ENCODE measurements at places on chromosomes 4 and X. TPM values are rescaled to one million over a fixed set of nuclear protein-coding genes. Genes with fewer than 3 reads are reported as not detected.

DNA sequence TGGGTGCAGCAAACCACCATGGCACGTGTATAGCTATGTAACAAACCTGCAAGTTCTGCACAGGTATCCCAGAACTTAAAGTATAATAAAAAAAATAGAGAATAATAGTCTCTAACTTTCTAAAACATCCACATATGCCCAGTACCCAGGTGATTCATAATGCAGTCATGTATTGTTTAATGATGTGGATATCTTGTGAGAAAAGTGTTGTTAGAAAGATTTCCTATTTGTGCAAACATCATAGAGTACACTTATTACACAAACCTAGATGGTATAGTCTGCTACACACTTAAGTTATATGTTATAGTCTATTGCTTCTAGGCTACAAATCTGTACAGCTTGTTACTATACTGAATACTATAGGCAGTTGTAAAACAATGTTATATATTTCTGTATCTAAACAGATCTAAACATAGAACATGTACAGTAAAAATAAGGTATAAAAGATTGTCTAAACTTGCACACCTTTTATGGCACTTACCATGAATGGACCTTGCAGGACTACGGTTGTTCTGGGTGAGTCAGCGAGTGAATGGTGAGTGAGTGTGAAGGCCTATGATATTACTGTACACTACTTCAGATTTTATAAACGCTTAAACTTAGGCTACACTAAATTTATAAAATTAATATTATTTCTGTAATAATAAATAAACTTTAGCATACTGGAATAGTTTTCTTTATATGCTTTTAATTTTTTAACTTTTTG lies 232.2 kb upstream of the SLIT2 start:
- no peaks in the 10 kb centered on the region for H3K36me3 ChIP-seq
- no peaks in the 10 kb centered on the region for H3K4me1 ChIP-seq
- H3K4me3 ChIP-seq, result no peak overlapping the region

DNA sequence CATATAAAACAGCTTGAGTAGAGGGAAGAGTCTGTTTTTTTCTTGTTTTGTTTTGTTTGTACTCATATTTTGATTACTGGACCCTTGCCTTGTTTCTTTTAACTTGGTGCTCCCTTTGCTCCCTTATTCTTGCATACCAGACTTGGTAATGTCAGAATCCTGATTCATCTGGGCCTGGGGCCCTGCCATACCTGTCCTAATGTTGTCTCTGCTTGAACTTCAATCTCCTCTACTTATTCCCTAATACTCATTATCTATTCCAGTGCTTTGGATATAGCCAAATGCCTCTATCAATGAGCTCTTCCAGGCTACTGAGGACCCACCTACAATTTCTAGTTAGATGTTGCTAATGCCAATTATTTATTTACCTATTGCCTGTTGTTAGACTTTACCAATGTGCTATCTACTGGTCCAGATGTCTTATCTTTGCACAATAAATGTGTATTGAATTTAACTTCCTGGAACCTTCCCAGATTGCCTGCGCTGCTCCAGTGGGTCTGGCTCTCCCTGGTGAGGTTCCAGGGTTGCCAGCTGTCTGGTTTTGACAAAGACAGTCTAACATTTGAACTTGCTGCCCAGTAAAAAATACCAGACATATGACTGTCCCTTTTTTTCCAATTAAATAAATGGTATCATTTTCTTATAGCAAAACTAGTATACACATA lies 64.4 kb upstream of the ACSL4 start:
- peaks cover 2% of the 10 kb centered on the region for H3K36me3 ChIP-seq
- no peak overlapping the region for H3K27ac ChIP-seq
- peaks cover 2% of the 10 kb centered on the region for H3K4me1 ChIP-seq
- no peak overlapping the region for H3K4me3 ChIP-seq
- no peak for DNase-seq

The SPACA5 gene
- total RNA-seq, result not detected

GRCh38 chrX:140764401-140764919 lies 54.9 kb downstream of the LINC00632 start:
- H3K36me3 ChIP-seq, result no peaks in the 10 kb centered on the region
- no peak overlapping the region for H3K4me3 ChIP-seq
- no peak for DNase-seq
- no peaks in the 10 kb centered on the region for H3K4me1 ChIP-seq
- peaks cover 16% of the 10 kb centered on the region for H3K27me3 ChIP-seq

The FHDC1 gene
- total RNA-seq, result 0.12 TPM

- H3K4me3 ChIP-seq, result no peak overlapping the region
- H3K36me3 ChIP-seq, result no peaks in the 10 kb centered on the region
- H3K27ac ChIP-seq, result no peak overlapping the region
- no peaks in the 10 kb centered on the region for H3K27me3 ChIP-seq
These were observed 1180.8 kb upstream of the PABPC4L start for GRCh38 chr4:135382280-135382959.

DNA sequence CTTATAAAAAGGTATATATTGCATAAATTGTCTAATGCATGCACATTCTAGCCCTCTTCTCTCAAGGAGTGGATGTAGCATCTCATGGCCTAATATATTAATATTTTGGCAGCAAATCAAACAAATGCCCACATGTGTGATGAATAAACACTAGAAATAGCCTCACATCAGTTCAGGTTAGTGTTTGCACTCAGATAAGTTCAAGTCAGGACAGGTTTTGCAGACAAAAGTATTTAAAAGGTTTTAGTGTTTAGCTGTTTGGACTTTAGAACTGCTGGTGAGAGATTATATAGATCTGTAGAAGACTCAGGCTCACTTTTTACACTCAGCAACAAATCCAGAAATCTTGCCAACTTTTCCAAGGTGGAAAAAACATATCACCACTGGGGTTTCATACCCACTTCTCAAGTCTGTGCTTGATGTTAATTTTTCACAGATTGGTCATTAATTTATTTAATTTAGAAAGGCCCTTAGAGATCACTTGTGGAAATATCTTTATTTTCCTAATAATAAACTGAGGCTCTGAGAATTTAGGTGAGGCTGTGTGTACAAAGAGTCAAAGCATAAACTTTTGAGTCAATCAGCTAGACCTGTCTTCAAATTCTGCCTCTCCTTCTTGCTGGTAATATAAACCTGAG lies 362.6 kb downstream of the GASK1B start:
- DNase-seq, result no peak
- no peak overlapping the region for H3K27ac ChIP-seq
- H3K4me1 ChIP-seq, result no peaks in the 10 kb centered on the region
- H3K36me3 ChIP-seq, result no peaks in the 10 kb centered on the region

The SPATA18 gene
- total RNA-seq, result 0.35 TPM

The USP17L29 gene
- total RNA-seq, result not detected

DNA sequence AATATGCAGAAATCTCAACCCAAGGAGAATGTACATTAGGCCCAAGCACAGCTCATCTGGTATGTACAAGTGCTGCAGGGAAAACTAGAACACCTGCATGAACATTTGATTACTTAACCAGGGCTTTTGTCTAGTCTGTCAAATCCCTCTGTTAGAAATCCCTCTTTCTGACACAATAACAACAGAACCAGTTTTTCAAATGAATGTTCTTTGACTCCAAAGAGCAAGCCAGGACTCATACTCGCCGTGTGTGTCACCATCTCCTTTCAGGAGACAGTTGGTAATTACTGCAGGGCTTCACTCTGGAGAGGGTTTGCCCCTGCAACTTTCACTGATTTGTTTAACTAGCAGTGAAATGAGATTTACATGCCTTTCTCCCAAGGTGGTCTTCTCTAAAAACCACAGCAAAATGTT lies 143.0 kb upstream of the FAM241A start:
- no peaks in the 10 kb centered on the region for H3K4me1 ChIP-seq
- H3K27me3 ChIP-seq, result no peaks in the 10 kb centered on the region
- H3K36me3 ChIP-seq, result no peaks in the 10 kb centered on the region
- no peak overlapping the region for H3K4me3 ChIP-seq
- no peak for DNase-seq
- H3K27ac ChIP-seq, result no peak overlapping the region

The GPR50 gene
- total RNA-seq, result not detected

DNA sequence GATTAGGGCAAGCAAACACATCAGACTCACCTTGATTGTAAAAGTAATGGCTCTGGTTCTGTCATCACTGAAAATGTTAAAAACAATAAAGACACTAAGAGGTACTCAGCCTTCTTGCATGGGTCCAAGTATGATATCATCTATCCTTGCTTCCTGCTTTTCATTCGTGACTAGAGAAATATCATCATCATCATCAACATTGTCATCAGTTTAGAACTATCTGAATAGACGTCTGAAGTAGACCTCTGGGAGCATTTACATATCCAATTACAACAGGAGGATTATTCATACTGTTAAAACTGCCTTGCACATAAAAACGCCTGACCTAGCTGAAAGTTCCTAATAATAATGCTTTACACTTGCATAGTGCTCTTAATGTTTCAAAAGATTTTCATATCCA lies 9.8 kb upstream of the FRAS1 start:
- H3K27ac ChIP-seq, result no peak overlapping the region
- H3K4me1 ChIP-seq, result no peaks in the 10 kb centered on the region
- no peak for DNase-seq
- H3K4me3 ChIP-seq, result no peak overlapping the region
- peaks cover 26% of the 10 kb centered on the region for H3K27me3 ChIP-seq
- no peaks in the 10 kb centered on the region for H3K36me3 ChIP-seq

The HPGDS gene
- 0.66 TPM for total RNA-seq

DNA sequence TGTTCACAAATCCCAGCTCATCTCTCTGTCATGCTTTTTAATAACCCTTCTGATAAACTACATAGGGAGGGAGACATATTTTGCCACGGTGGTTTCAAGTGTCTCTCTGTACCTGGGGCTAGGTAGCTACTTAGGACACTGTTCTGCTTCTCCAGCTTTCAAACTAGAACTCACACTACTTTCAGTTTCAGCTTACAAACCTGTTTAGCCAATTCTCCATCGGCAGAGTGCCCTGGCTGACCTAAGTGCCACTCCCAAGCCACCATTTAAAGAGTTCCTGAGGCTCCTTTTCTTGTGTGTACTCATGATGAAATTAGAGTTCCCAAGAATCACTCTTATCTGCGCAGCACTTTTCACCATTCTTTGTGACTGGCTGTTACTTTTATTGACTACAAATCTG lies 899.2 kb downstream of the FAT4 start:
- no peak overlapping the region for H3K4me3 ChIP-seq
- H3K36me3 ChIP-seq, result no peaks in the 10 kb centered on the region
- H3K27me3 ChIP-seq, result no peaks in the 10 kb centered on the region
- DNase-seq, result no peak

Measured in activated CD8-positive, alpha-beta memory T cell treated with anti-CD3 and anti-CD28 coated beads, Interleukin-2, amount 10 ng/mL, durations not matched to agents 7 days and 5 days (primary cell).